Activated naive CD8-positive, alpha-beta T cell treated with anti-CD3 and anti-CD28 coated beads for 36 hours (primary cell): ENCODE measurements at places on chromosomes 2 and 18. TPM values are rescaled to one million over a fixed set of nuclear protein-coding genes. Genes with fewer than 3 reads are reported as not detected.

- H3K27me3 ChIP-seq = no peaks in the 10 kb centered on the region
- peaks cover 6% of the 10 kb centered on the region for H3K36me3 ChIP-seq
- H3K4me3 ChIP-seq = no peak overlapping the region
- peaks cover 6% of the 10 kb centered on the region for H3K4me1 ChIP-seq
Observed at GRCh38 chr2:156585457-156585856, 149.3 kb downstream of the GPD2 start.

GRCh38 chr2:190379249-190379964 is 28.7 kb upstream of the MFSD6 start:
- H3K4me1 ChIP-seq = peaks cover 3% of the 10 kb centered on the region
- no peaks in the 10 kb centered on the region for H3K36me3 ChIP-seq
- H3K27ac ChIP-seq = no peak overlapping the region
- no peak overlapping the region for H3K4me3 ChIP-seq

ZDBF2 gene
- 9.2 TPM for total RNA-seq

CYP1B1 gene
- 23.5 TPM for total RNA-seq

DNA sequence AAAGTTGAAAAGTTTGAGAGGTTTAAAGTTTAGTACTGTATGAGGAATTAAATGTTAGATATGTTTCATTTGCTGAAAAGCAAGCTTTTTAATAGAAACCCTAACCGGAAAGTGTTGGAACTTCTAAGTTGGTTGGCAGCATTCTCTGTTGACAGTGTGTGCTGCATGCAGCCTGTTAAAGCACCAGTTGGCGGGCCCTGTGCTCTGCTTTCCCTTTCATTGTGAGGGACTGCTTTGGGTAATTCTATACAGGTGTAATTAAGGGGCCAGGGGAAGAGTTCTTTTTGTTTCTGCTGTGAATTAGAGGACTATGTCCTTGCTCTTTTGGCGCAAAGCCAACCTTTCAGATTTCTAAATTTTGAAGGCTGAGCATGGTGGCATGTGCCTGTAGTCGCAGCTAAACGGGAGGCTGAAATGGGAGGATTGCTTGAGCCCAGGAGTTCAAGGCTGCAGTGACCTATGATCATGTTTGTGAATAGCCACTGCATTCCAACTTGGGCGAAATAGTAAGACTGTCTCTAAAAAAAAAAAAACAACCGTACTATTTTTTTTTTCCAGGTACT is 20.1 kb downstream of the PLEKHB2 start:
- H3K27me3 ChIP-seq = no peaks in the 10 kb centered on the region
- H3K4me1 ChIP-seq = peaks cover 5% of the 10 kb centered on the region
- no peak overlapping the region for H3K4me3 ChIP-seq
- no peak for DNase-seq
- H3K36me3 ChIP-seq = peaks cover 43% of the 10 kb centered on the region

DNA sequence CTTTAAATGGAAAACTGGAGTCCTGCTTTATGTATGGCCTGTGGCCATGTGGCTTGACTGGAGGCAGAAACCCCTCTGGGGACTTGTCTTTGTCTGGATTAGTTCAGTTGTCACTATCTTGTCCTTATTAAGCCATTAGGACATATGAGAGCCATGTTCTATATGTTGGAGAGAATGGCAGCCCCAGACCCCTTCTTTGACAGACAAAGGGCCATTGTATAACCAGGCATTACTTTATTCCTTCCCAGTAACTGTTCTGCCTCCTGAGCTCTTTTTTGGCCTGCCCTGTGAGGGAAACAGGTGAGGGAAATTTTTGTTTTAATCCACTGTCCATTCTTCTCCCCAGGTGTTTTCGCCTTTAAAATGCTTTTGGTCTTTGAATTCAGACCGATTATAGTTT is 43.3 kb downstream of the FSHR start:
- no peaks in the 10 kb centered on the region for H3K4me1 ChIP-seq
- no peak for DNase-seq

GRCh38 chr18:6362559-6363129 is 52.1 kb downstream of the L3MBTL4 start:
- H3K4me3 ChIP-seq = no peak overlapping the region
- no peak for DNase-seq
- H3K4me1 ChIP-seq = no peaks in the 10 kb centered on the region

NR4A2 gene
- 47.7 TPM for total RNA-seq

DNA sequence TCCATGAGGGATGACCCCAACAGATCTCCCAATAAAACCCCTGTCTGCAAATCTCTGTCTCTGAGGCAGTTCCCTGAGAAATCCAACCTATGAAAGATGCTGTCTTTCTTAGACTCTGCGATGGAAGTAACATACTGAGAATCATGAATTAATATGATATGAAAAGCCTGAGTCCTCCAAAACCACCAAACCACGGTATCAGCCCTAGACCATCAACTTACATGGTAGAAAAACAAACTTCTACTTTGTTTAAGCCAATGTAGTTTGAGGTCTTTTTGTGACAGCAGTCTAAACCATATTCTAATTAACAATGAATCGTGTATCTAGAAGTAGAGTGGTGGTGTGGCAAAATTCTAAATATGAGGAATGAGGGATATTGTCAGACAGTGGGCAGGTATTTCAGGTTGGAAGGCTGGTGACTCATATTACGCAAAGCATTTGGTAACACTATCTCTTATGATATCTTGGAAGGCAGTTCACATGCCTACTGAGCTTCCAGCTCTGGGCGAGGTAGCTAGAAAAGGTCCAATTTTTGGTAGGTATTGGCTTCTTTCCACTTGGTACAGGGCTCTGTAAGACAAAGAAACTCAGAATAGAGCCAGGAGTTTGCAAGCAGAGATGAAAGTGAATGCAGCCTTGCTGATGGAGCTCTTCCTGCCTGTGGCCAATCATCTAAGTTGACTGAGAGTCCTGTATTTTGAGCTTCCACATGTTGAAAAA is 215.8 kb downstream of the ZFP36L2 start:
- no peaks in the 10 kb centered on the region for H3K27me3 ChIP-seq
- H3K36me3 ChIP-seq = no peaks in the 10 kb centered on the region
- H3K27ac ChIP-seq = no peak overlapping the region
- no peak for DNase-seq
- peaks cover 13% of the 10 kb centered on the region for H3K4me1 ChIP-seq

TGIF1 gene
- total RNA-seq = 18.8 TPM
